ENCODE measurements at places on chromosomes 6 and 20.

DNA sequence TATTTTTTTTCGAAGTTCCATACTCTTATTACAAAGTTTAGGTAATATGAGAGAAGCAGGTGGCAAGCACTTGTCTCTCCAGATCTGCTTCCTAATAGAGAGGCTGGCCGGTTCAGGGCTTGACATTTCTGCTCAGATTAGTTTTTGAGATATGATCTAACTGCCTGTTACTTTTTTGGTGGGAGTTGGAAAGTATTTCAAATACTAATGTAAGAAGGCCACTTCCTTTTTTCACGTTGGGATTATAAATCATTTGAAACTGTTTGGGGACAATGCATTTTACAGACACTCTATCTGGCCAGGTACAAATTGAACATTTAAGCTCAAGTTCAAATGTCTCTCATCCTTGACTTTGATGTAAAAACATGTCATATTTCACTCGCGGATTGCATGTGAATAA lies 222.1 kb upstream of the SULF2 start:
- DNase-seq: no peak

GRCh38 chr20:17809362-17810061 lies 109.7 kb downstream of the BANF2 start:
- DNase-seq: no peak

DNA sequence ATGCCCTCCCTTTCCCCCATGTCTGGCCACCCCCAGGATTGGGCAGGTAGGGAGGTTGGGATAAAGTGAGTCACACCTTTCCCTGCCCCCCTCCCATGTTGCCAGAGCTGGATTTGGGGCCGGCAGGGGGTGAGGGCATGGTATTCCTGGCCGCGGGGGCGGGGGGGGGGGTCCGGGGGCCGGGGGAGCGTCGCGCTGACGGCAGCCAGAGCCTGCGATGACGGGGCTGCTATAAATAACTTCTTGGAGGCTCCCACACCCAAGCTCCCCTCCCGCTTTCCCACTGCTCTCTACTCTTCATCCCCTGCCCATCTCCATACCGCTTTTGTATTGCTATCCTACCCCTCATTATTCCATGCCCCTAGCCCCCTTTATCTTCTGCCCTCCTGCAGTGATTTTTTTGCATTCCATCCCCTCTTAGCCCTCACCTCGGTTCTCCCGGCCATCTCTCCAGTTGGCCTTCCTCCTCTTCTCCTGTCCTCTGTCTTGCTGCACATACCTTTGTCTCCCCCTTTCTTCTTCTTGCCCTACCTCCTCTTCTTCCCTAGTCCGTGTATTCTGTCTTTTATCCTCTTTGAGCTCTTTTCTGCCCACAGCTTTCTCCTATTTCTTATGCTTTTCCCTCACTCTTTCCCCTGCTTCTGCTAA lies 13.8 kb downstream of the SYNGAP1 start:
- DNase-seq: no peak

DNA sequence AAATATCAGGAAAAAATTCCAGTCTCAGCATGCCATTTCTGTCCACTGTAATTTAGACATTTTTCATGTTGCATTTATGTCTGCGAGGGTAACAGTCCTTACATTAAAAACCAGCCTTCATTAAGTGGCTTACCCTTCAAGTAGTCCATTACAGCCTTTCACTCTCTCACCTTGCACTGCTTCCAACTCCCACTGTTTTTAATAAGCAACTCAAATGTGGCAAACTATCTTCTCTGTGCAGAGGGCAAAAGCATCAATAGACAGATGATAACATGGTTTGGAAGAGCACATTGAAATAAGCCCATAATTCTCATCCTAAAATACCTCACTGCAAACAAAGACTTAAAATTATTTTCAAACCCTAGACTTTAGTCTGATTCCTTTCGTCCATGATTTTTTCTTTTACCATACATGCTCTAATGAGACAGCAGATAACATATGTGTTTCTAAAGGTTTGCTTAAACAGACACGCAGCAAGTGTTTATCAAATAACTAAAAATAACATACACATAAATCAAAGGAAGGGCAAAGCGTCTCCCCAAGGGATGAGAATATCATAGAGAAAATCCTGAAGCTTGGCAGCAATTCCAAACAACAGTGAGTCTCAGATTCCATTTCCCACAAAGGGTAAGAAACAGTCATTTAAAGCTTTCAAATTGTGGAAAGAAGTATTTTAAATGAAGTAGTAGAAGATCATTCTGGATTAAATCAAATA lies 130.4 kb downstream of the PTPRK start:
- DNase-seq: no peak

Measured in stimulated activated CD8-positive, alpha-beta memory T cell treated with anti-CD3 and anti-CD28 coated beads, Interleukin-4, amount 100 ng/mL, for 1 hour (primary cell).